Midbrain (tissue), 1 donor: ENCODE measurements at places on chromosomes 6 and 20.
A peak's percentile ranks its signal among the peaks of the same experiment; 100 is the strongest.

- DNase-seq = no peak
Observed at GRCh38 chr6:129111853-129112252, 228.9 kb downstream of the LAMA2 start.

DNA sequence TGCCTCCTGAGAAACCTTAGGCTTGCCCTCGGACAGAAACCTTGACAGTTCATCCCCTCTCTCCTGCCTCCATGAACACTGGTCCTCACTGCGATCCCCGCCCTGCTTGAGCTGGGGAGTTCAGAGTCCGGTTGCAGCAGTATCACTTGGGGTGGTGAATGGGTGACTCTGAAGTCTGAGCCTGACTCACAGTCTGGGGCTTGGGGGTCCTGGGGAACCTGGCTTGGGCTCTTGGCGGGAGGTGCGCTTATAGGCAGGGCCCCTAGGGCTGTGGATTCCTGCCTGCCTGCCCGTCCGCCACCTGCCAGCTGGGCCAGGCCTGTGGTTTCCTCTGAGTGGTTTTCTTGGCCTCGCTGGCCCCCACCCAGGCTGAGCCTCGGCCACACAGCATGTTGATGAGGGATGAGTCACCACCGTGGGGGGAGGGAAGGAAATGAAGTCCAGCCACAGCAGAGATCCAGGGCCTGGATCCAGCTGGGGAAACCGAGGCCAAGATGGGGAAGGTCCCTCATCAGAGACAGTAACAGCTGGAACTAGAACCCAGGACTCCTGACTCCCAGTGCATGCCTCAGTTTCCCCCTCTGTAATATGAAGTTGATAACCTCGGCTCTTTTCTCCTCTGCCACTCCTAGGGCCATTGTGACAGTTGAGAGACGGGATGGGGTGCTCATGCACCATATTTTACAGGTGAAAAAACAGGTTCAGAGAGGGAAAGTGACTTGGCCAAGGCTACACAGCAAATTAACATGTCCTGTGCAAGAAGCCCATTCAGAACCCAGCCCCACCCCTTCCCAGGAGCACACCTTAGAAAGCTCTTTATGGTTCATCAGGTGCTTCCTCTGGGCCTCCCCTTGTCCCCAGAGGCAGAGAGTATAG is 9.2 kb downstream of the FOXS1 start:
- peak; percentile 43 for DNase-seq

DNA sequence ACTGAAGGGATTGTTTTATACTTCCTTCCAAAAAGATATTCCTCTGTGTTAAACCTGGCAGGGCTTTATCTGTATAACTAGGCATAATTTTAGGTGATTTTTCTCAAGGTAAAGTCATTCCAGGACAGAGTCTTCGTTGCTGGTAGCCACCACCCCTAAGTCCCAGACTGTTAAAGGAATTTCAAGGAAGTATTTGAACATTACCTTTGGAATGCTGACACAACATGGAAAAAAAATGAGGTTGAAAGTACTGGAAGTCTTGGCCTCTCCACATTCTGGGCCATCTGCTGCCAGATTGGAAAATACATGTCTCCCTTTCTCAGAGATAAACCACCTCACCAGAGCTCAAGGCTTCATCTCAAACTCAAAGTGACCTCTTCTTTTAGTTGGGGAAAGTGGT is 27.0 kb upstream of the ETV7 start:
- no peak for DNase-seq

DNA sequence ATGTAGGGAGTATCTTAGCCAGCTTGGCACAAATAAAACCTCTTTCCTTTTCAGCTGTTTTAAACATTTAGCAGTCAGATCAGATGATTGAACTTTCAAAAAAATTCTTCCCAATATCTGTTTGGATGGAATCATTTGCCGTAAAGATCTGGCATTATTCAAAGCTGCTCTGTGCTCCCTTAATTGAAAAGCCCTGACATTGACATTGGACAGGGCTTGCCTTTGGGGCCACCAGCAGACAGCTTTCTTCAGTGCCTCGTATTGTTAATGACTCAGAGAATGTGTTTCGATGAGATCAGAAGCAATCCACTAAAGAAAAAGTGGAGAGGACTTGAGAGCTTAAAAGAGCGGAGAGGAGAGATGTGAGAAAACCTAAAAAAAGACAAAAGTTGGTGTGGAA is 343.5 kb downstream of the NRN1 start:
- DNase-seq = no peak

GRCh38 chr20:37988306-37988954 is 44.8 kb downstream of the TTI1 start:
- no peak for DNase-seq

DNA sequence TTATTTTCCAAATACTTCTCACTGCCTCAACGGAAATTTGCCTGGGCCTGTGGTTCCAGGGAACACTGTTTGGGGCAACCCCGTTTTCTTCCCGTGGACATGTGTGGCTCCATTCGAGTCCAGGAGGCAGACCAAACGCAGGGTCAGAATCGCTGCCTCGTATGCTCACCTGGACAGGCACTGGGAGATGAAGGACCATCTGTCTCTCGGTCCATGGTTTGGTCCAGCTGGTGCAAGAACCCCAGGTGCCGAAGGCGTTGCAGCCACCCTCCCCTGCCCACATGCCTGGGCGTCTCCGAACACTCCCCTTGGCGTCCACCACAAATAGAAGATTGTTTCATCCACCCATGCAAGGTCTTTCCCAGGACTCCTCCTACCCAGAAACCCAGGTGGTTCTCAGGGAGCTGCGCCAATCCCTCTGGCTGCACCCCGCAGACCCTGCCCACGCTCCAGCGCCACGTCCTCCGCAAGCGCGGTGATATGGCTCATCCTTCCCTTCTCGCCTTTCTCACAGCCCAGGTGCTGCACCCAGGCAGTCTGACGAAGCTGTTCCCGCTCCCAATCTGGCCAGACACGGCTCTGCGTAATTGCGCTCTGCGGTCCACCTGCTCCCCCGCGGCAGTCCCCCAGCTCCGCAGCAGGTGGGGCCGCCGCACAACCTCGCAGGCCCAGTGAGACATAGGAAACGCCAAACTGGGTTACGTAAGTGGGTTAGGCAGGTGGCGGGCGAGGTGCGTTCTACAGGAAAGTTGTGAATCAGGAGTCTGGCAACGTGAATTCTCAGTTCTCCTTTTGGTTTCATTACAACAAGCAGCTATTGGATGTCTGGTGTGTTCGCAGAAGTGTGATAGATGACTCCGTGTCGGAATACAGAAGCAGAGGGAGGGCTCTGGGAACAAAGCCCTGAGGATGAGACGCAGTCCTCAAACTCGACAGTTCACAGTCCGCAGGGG is 146.2 kb upstream of the ECI2 start:
- peak; percentile 23 for DNase-seq
